ENCODE measurements at places on chromosomes 1 and 21.

GRCh38 chr1:198040880-198041279, 115.9 kb upstream of the NEK7 start:
- no peak for DNase-seq

DNA sequence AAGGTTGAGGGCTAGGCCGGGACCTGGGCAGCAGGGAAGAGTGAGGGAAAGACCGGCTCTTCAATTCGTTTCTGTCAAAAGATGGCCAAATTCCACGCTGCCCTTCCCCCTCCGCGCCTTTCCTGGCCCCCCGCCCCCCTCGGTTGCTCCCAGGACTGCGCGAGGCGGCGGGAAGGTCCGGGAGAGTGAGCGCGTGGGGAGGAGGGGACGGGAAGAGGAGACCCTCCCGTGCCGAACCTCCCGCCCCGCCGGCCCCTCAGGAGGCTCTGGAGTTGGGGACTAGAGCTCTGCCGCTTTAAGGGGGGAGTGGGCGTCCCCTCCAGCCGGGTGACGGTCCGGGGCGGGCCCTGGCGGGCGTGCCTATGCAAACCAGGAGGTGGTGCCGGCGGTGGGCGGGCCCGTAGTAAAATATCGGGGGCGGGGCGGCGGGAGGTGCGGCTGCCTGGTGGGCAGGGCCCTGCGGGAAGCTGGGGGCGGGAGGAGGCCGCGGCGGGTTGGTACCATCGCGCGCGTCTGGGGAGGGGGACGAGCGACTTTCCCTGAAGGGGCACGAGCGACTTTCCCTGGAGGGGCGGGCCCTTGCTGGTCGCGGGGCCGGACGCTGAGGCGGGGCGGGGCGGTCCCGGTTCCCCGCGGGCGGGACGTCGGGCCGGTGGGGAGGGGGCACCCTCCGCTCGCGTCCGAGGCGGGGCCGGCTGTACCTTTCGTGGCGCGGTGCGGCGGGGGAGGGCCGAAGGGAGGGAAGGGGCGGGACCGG, 58.2 kb downstream of the BCL9 start:
- DNase-seq: peak; percentile 98

DNA sequence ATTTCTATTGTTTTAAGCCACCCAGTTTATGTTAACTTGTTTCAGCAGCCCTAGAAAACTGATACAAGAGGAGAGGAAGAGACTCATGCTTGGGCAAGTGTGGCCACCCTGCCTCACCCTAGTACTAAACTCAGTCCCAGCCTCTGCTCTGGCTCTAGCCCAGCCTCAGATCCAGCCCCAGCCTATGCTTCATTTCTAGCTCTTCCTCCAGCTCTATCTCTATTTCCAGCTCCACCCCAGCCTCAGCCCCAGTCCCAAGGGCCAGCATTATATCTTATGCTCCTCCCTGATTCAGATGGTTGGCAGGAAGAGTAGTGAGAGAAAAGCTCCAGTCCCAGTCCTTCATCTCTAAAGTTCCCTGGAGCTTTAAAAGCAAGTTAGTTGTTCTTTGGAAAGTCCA, 535.5 kb downstream of the PTPRC start:
- no peak for DNase-seq

DNA sequence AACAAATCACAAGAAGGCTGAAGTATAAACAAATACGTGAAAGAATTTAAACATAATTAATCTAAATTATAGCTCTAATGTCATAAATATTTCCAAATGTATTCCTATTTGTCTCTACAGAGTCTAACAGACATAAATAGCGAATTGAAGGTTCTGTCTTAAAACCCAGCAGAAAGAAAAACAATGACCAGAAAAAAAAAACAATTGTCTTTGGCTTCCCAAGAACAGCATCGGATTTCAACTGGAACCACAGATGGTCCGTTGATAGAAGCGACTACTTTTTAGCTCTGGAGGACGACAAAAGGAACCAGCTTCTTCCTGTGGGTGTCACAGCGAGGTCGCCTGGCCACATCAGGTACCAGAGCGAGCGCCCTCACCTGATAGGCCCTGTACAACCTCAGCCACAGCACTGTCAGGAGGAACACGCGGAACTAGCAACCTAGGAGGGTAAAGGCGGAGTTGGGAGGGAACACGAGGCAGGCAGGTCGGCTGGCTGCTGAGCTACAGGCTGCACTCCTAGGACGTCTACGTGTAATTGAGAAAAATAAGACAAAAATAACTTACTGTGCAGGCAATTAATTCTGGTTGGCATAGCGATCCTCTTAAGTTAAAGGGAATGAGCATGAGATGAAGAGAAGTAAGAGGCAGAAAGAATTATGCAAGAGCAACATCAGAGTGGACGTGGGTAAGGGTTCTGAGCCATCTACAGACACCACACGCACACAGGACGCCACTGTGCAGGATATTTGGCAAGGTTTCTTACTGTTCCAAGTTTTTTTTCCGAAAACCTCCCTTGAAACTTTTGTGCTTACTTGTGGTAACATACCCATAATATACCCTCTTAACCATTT, 16.7 kb upstream of the PRDM15 start:
- DNase-seq: no peak

- no peak for DNase-seq
Observed at GRCh38 chr1:69754521-69754920, 186.8 kb downstream of the LRRC7 start.

DNA sequence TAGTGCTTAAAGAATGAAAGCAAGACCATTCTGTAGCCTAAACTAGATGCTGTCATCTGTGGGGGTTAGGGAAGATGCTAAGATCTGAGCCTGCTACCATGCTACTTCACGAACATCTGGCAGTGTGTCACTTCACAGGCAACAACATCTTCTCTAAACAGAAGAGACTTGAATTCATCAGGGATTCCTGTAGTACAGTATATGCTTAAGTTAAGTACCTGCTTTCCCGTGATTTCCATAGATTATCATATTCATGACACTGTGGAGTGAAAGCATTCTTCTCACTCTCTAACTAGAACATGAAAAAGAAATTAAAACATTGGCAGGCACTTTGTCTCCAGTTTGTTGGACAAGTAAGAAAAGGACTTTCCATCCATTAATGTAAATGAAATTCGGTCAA, 390.9 kb downstream of the PTBP2 start:
- DNase-seq: no peak

DNA sequence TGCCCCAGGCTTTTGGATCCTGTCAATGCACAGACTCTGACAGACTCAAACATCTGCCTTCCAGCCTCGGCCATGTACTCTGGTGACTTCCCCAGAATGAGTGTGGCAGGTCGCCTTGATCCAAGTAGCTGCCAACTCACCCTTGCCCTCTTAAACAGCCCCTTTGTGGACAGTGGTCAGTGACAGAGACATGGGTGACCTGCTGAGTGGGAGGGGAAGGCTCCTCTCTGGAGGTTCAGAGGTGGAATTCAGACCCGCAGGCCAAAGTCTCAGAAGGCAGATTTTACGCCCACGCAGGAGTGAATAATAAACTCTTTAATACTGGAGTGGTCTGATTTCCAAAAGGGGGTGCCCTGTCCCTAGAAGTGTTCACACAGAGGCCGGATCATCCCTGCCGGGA, 63.5 kb downstream of the TLR5 start:
- no peak for DNase-seq

DNA sequence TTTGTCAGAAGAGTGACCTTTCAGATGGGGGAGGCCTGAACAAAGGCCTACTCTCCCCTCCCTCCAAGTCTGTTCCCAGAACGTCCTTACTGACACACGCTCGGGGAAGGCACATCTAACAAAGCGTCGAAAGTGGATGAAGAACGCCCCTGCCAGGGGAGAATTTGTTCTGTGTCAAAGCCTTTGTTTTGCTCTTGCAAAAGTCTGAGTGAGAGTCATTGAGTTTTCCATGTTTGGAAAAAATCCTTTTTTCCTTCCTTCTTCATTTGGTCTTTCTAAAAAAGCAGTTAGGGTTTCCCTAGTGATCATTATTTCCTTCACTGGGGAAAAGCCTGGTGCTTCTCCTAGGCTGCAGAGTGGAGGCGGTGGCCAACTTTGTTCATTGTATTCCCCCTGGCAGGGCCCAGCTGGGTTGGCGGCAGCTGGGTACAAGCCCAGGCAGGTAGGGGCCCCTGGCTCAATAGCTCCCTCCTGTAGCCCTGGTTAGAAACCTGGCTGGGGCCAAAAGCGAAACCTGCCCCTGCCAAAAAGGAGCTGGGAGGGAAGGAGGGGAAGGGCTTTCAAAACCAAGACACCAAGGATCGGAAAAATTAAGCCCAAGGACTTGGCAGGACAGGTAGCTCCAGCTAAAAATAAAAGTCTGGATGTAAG, 81.1 kb downstream of the ITPKB start:
- peak; percentile 84 for DNase-seq

- no peak for DNase-seq
Observed at GRCh38 chr21:41931041-41931451, 22.8 kb downstream of the C2CD2 start.

DNA sequence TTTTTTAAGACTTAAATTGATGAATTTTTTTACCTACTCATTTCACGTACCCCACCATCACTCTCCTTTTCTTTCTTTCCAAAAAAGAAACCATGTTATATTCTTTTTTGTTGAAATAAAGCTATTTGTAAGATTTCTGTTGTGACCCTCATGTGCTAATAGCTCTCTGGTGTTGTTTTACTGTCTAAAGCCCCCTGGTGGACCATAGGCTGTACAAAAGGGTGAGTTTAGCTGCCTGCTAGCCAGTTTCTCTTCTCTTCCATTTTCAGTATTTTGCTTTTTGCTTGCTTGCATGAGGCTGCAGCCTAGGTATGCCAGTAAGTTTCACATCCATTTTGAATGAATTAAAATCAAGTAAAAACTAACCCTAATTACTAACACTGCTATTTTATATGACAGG, 15.6 kb upstream of the VAMP3 start:
- no peak for DNase-seq

DNA sequence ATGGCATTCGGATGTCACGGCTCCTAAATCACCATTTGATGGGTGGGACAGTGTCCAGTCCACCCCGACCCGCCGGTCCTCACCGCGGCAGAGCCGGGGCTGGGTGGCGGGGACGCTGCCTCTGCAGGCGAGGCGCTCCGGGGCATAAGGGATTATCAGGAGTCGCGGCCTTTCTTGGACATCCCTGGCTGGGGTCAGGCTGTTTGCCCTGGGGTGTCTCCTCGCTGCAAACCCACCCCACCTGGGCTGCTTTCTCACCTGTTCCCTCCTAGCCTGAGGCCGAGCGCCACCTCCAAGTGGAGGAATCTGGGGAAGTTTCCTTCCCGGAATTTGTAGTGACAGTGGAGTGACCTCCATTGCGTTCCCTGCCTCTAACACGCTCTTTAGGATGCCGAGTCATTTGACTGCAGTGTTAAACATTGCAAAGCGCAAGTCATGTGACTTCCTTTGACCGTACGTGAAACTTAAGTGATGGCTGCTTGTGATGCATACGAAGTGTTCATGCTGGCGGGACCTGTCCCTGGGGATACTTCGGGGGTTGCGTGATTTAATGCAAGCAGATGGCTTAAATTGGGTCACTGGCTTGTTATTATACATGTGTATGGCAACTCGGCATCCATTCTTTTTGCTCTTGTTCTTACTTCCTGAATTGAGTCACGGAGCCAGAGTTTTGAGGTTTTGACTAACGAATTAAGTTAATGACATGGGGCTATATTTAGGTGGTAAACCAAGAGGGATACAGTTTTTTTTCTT, 536 bp downstream of the LGALS8 start:
- DNase-seq: peak; percentile 80

- DNase-seq: peak; percentile 62
Observed at GRCh38 chr1:7478809-7479499, 292.1 kb upstream of the VAMP3 start.

- DNase-seq: no peak
Observed at GRCh38 chr1:203652724-203653461, 26.3 kb downstream of the ATP2B4 start.

- peak; percentile 80 for DNase-seq
Observed at GRCh38 chr21:21232320-21232719, 234.1 kb downstream of the NCAM2 start.

- DNase-seq: no peak
Observed at GRCh38 chr1:58447886-58448285, 98.6 kb downstream of the OMA1 start.

- no peak for DNase-seq
Observed at GRCh38 chr1:221865808-221866207, 123.9 kb upstream of the DUSP10 start.

- DNase-seq: no peak
Observed at GRCh38 chr1:29390491-29391361, 154.4 kb downstream of the PTPRU start.

DNA sequence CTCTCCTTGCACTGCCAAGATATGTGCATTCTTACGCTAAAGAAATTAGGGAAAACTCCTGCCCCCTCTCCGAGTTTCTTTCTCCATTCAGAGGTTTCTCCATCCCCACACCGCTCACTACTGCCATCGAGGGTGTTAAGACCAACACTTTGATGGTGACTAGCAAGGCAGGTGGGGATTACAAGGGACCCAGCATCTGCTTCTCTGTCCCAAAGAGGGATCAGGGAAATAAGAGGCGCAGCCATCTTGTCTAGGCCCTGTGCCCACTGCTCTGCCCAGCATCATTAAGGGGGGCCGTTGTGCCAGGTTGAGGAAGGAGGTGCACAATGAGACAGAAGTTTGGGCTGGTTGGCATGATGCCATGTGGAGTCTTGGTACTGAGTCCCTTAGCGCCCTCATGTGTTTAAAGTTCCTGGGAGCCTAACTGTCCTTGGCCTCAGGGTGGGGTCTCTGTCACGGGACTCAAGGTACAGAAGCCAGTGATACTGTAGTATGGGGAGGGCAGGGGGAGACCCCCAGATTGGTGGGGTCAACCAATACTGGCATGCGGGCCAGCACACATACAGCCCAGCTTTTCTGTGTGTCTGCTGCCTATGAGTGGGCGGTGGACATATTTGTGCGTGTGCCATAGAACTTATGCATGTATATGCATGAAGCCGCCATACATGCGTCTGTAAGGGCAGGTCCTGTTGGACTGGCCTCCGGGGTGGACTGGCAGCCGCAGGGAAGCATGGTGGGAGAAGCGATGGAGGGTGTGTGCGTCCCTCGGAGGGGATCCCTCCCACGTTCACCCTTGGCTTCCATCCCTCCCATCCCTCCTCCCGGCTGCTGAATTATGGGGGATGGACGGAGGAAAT, 5.5 kb downstream of the EFNA3 start:
- peak; percentile 66 for DNase-seq

DNA sequence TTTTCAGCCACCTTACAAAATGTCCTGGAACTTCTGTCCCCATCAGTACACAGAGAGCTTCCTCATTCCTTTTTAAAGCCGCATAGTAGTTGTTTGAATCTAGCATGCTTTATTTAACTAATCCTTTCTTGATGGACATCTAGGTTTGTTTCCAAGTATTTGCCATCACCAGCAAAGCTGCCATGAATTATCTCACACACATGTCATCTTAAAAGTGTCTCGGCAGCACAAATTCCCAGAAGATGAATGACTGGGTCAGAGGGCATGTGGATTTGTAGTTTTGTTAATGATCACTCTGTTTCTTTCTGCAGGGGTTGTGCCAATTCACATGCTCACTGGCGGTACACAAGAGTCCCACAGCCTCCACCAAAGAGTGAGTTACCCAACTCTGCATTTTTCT, 68.3 kb downstream of the CLIC6 start:
- DNase-seq: no peak

GRCh38 chr1:160868141-160868540, 5.5 kb upstream of the CD244 start:
- no peak for DNase-seq

GRCh38 chr1:232319518-232320210, 310.3 kb downstream of the SIPA1L2 start:
- no peak for DNase-seq

All from Ammon's horn (tissue), 1 donor.